ENCODE measurements at places on chromosomes 12 and 14.

DNA sequence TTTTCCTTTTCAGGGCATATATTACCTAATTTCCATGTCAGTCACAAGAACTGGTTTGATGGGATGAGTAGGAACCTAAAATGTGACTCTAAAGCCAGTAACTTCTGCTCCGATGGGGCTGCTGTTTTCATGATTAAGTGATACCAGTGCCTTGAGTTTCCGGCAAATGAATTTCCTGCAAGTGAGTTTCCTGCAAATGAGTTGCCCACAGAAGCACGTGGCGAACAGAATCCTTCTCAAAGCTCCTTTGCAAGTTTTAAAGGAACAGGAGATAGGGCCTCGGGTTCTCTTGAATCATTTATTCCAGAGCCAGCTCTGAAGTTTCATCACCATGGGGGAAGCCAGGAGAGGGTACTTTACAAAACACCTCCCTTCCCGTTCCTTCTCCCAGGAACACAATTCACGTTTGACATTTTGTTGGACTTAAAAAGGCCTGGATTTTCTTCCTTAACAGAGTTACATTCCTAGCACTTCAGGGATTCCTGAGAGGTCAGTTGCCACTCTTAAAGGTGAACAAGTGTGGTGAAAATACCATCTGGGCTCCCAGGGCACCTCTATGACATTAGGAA is 2.2 kb upstream of the PPTC7 start:
- DNase-seq = no peak

- no peak for DNase-seq
Observed at GRCh38 chr12:94265539-94265938, 117.2 kb downstream of the PLXNC1 start.

- peak; percentile 7 for DNase-seq
Observed at GRCh38 chr14:75279153-75279762, 630 bp downstream of the FOS start.

GRCh38 chr12:6605421-6606330 is 1.5 kb downstream of the CHD4 start:
- no peak for DNase-seq

- DNase-seq = no peak
Observed at GRCh38 chr12:48003226-48004052, 837 bp downstream of the COL2A1 start.

- no peak for DNase-seq
Observed at GRCh38 chr12:77253321-77253720, 188.0 kb upstream of the E2F7 start.

DNA sequence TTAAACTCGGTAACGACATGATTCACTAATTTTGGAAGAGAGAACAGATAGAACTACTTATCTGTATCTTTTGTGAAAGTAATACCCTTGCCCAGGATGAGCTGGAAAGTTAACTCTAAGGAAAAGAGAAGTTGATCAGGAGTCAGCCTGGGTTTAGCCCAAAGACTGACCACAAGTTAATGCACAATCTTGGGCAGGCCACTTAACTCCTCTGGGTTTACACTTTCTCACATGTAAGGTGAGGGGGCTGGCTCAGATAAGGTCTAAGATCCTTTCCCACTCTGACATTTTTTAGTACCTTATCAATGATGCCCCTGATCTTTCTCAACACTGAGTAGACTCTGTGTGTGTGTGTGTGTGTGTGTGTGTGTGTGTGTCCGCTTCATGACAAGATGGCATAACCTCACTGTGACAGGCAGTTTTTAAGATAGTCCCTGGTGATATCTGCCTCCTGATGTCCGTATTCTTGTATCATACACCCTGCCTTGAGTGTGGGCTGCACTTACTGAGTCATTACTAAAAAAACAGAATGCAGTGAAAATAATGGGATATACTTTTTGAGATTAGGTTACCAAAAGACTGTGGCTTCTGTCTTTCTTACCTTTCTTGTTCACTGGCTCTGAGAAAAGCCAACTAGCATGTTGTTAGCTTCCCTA is 56.2 kb upstream of the CCDC198 start:
- DNase-seq = no peak

DNA sequence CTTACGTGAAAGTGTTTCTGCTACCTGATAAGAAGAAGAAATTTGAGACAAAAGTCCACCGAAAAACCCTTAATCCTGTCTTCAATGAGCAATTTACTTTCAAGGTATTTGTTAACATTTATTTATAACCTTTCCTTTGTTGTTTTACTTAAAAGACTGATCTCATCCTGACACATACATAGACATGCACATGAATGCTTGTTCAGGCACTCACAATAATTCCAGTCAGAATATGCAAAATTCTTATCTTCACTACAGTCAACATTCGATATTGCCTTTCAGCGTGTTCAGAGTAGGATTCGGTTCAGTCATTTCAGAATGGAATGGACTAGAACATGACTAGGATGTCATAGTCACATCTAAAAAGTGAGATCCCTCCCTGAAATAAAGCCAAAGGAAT is 394.6 kb downstream of the PAWR start:
- DNase-seq = no peak

- DNase-seq = no peak
Observed at GRCh38 chr14:78986989-78987388, 816.8 kb downstream of the NRXN3 start.

DNA sequence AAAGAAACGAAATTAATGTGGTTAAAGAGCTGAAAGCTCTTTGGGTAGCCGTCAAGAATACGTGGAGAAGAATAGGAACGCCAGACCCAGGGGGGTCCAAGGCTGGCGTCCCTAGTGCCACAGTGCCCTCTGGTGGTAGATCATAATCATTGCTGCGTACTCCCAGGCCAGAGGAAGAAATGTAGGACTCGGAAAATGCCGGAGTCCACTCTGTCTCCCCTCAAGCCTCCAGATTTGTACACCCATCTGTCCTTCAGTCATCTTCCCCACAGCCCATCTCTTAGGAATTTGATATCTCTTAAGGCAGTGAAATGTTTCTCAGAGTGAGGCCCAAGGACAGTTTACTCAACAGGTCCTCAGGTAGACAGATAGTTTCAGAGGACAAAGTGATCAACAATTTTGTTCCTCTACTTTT is 25.4 kb upstream of the PLEKHG6 start:
- DNase-seq = peak; percentile 55

DNA sequence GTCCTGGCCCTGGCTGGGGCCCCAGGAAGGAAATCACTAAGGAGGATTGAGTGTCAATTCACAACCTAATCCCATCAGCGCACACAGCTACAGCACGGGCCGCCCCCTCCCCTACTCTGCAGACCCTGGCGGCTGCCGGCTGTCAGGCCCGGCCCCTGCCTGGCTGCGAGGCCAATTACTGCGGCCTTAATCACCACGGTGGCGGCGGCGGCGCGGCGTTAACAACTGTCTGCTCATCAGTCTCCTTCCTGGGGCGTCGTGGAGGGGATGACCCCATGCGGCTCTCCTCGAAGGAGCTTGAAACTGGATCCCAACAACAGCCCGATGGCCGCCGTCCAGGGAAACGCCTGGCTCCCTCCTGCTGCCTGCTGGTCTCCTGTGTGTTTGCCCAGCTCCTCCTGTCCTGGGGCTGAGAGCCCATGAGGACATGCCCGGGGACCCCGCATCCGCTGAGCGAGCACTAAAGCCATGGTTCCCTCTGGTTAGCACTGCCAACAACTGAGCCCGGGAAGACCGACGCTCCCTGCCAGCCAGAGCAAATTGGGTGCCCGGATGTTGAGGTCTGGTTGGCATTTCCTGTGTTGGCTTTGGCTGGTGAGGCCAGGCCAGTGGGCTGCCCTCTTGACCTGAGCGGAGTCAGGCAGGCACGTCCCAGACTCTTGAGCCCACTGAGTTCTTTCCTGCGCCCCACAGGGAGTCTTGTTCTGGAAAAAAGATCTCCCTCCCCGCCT is 21.8 kb upstream of the EIF2B2 start:
- DNase-seq = no peak

- DNase-seq = no peak
Observed at GRCh38 chr14:95834496-95834895, 42.1 kb upstream of the TUNAR start.

DNA sequence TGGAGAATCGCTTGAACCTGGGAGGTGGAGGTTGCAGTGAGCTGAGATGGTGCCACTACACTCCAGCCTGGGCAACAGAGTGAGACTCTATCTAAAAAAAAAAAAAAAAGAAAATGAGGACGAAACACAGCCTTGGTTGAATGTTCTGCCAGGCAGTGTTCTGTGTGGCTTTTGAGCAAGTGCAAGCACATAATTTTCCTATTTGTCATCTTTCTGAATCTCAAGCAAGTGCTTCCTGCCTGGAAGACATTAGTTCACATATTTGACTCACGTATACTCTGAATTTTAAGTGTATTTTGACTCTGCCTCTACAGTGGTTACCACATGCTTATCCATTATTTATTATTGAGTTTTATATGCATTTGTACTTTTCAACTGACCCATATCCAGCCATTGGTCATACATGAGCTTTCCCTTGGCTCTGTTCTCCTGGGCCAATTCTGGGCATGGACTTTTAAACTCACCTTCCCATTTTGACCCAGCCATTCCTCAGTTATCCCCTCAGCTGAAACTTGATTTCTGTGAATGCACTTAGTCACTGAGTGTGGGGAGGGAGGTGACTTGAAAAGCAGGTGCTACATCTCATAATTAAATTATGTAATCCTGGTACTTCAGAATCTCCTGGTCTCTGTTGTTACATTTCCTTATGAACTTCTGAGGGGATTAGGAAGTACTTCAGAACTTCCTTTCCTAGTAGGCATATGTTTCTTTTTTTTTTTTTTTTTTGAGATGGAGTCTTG is 8.1 kb downstream of the OR10G2 start:
- no peak for DNase-seq

GRCh38 chr12:104164634-104165033 is 26.6 kb upstream of the NFYB start:
- no peak for DNase-seq

GRCh38 chr12:64824500-64825142 is at the start of gene TBC1D30:
TSS of gene TBC1D30 (plus strand) at chr12:64824647. CDS start at chr12:64824880, 233 bp downstream.
- DNase-seq = peak; percentile 59

GRCh38 chr14:86540636-86541247 is 1010.8 kb downstream of the FLRT2 start:
- DNase-seq = no peak

DNA sequence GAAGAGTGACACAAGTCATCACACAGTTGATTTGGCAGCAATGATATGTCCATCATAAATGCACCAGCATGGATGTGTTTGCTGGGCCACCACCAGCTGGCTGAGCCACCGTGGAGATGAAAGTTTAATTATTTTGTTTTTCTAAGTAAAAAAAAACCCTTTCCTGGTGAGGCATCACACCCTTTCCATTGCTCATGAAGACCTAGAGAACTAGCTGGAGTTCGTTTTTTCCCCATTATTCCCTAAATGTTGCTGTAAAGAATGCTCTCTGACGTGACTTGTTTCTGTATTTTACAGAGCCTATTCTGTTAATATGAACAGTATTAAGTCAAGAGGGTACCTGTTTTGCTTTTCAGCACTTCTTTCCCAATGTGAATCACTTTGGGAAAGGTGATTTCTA is 257.9 kb downstream of the MSRB3 start:
- no peak for DNase-seq

DNA sequence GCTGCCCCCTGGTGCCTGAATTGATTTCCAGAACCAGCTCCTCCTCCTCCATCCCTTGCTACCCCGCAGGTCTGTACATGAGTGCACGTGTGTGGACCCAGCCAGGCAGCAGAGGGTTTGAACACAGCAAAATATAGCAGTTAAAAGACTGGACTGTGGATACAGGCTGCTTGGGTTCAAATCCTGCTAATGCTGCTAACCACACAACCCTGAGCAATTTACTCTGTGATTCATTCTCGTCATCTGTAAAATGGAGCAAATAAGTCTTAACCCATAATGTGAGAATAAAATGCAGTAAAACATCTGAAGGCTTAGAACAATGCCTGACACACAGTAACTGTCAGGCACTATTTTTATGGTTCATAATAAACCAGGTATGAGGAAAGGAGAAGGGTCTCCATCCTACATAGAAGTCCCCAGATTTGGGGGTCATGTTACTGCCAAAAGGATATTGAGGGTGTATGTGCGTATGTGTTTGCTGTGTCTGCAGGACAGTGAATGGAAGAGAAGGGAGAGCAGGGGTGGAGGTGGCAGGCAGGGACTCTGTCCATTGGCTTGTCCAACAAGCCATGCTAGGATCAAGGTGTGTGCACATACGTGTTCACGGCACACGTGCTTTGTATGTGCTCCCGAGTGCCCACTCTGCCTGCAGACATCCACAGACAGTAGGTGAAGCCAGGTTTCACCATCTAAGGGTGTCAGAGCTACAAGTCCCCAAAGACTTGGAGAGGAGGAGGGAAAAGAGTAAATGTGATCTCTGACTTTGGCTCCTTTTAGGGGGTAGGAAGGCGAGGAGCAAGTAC is 1.5 kb upstream of the STAT6 start:
- DNase-seq = peak; percentile 71

DNA sequence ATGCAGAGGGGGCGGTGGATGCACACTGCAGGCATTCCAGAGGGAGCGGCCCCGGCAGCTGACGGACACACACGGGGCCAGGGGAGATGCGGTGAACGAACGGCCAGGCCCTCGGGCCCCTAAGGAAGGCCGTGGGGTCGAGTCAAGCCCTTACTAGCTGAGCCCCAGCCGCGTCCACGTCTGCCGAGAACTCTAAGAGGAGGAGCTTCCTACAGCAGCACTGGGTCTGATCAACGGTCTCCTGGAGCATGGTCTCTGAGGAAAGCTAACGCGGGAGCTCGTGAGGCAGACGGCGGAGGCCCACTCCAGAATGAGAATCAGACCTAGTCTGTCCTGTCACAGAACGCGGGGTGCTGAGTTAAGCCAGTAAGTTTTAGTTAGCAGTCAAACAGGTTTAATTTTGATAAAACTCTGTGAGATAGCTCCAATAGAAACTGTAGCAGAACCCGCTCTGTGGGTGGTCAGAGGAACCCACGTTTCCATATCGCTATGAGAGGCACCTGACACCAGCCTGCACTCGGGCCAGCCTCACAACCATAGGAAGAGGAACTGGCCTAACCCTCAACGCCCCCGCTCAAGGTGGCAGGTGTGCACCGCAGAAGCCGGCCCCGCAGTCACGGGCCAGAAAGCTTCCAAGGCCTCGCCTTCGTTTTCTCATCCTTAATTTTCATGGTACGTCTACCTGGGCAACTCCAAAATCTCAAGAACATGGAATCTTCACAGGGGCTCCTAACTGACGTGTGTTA is 55.5 kb downstream of the CDC42BPB start:
- no peak for DNase-seq

DNA sequence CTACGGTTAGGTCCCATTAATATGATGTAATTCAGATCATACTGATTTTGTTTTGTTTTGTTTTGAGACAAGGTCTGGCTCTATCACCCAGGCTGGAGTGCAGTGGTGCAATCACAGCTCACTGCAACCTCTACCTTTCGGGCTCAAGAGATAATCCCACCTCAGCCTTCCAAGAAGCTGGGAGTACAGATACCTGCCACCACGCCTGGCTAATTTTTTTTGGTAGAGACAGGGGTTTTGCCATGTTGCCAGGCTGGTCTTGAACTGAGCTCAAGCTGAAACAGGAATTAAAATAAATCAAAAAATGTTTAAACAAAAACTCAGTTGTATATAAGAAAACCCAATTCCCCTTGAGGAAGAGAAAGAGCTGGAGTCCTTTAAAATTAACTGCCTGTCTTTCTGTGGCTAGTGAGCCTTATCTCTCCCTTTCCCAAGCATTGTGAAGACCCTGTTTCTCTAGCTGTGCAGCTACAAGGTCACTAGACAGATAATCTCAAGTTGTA is 17.7 kb upstream of the ANAPC7 start:
- no peak for DNase-seq

Measured in NCI-H1092 (cell line).